IPS DF 6.9 (cell line): ENCODE measurements at places on chromosomes 2 and 18.

DNA sequence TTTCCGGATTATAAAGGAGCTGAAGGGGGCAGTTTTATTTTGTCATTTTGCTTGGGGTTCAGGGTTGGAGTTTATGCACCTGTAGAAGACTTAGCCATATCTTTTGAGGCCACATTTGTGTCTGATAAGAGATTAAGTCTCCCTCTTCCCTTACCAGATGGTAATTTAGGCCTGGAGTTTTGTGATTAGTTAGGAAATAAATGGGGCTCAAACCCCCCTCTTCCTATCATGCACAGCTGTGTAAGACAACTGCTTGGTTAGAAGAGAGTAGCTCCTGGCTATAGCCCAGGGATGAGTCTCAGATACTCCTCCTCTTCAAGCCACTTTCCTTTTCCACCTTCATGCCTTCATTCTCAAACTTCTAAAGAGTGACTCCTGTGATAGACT is 802 bp upstream of the SAP130 start:
- no peak for DNase-seq

DNA sequence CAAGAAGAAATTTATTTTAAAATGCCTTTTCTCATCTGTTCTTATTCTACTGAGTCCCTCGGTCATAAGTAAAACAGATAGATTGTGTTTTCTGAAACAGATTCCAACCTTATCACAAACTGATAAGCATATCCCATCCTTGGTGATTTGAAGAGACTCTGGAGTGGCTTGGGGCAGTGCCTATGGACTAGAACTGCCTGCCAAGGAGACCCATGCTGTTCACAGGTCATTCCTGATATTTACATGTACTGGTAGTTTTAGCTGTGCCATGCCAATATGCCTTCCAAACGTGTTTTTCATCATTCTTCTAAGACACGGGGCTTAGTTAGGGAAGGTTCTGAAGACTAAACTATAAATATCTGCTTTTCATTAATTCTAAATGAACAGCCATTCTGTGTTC is 11.4 kb upstream of the COL6A3 start:
- DNase-seq, result no peak

- DNase-seq, result no peak
These were observed 248.7 kb upstream of the TNP1 start for GRCh38 chr2:217108575-217109027.

- DNase-seq, result no peak
These were observed 118.8 kb upstream of the CTDP1 start for GRCh38 chr18:79560861-79561210.

DNA sequence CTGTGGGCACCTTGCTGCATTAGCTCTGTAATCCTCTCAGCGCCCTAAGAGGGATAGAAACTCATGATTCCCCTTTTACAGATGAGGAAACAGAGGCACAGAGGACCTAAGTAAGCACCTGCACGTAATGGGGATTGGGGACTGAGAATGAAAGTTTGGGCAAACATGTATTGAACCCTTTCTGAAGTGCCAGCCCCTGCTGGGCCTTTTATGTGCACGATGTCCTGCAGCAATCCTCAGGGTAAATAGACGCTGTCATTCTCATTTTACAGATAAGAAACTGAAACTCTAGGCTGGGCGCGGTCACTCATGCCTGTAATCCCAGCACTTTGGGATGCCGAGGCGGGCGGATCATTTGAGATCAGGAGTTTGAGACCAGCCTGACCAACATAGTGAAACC is 117.4 kb downstream of the STPG4 start:
- DNase-seq, result no peak

DNA sequence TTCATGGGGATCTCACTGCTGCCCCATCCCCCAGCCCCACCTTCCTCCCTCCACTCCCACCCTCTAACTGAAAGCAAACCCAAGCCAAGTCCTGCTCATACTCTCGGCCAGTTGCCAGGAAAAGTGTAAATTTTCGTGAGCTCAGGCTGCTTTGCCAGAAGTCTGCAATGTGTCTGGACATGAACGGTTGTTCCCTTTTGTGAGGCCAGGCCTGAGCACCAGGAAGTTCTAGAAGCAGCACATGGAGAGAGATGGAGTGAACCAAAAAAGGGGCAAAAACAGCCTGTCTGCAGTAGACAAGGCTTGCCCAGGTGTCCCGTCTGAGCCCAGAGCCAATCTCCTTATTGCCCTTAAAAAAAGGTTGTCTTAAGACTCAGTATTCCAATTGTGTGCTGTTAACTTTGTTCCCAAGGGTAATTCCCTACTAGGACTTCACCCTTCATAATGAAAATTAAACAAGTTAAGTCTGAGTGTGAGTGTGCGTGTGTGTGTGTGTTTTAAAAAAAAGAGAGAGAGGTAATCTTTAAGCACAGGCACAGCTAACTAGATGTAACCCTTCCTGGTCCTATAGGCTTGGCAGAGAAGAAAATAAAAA is 247.1 kb downstream of the BCL11A start:
- DNase-seq, result no peak

- DNase-seq, result no peak
These were observed 42.1 kb upstream of the GLS start for GRCh38 chr2:190838492-190838910.

- DNase-seq, result no peak
These were observed 84.6 kb downstream of the TMEM163 start for GRCh38 chr2:134634054-134634753.

- no peak for DNase-seq
These were observed 215.7 kb upstream of the SIX2 start for GRCh38 chr2:45224993-45225380.

- no peak for DNase-seq
These were observed 155.5 kb downstream of the ARHGAP28 start for GRCh38 chr18:6885006-6885481.

DNA sequence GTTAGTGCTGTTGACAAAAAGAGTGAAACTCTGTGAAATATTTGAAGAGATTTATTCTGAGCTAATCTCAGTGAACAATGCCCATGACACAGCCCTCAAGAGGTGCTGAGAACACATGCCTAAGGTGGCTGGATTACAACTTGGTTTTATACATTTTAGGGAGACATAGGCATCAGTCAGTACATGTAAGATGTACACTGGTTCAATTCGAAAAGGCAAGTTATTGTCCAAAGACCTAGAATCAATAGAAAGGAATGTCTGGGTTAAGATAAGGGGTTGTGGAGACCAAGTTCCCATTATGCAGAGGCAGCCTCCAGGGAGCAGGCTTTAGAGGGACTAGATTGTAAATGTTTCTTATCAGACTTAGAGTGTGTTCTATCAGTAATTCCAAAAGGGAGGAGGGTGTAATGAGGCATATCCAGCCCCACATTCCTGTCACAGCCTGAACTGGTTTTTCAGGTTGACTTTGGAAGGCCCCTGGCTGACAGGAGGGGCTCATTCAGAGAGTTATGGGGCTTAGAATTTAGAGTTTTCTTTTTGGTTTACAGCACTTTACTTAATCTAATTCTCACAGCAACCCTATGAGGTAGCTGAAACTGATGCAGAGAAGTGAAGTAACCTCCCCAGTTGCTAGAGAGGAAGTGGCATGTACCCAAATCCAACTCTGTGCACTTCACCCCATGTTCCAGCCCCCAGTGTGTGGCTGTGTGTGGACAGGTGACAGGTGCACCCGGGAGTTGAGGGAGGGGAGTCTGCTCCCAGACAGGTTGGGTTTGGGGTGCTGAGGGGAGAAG is 28.3 kb upstream of the ASAP2 start:
- no peak for DNase-seq

DNA sequence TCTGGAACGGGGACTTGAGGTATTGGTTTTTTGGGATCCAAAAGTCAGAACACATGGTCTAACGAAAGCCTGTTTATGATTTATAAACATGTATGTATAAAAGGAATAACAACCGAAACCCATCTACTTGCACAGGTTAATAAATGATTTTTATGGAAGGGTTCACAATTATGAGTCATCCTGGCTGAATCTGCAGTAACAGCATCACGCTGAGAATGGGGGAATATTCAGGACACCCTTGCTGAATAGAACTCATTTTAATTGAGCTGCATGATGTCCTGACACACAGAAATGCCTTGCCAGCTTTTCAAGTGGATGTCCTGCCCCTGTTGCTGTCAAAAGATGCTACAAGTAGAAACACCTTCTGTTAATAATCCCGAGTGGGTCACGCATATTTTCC is 54.7 kb upstream of the TGFA start:
- no peak for DNase-seq

DNA sequence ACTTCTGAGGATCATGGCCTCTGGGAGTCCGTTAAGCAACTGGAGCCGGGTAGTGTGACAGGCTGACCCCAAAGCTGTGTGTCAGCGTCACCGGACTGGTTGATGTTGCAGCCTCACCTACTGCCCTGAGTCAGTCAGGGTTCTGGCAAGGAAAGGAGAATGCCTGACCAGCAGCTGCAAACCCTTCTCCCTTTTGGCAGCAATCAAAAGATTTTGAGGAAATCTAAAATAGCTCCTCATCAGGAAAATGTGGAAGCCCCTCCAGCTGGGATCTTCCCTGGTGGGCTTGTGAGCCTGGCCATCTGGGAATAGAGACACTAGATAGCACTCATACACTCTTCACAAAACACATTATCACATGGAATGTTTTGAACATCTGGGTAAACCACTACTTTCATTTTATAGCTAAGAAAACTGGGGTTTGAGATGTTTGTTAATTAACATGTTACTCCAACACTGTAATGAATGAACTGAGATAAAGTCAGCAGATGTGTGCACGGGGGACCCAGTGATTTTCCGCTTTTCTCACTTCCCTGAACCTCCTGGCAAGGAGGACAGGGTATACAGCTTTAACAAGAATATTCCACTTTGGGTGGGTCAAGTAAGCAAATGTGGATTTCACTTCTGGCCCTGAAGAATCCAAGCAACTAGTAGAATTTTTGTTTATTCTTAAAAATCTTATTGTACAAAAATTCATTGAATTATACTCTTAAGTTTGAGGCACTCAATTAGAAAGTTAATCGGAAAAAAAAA is 24.7 kb downstream of the CLUL1 start:
- no peak for DNase-seq

GRCh38 chr18:79940814-79941472 is 10.5 kb downstream of the SLC66A2 start:
- no peak for DNase-seq
